ENCODE measurements at places on chromosomes 5 and 9.
A peak's percentile ranks its signal among the peaks of the same experiment; 100 is the strongest.

DNA sequence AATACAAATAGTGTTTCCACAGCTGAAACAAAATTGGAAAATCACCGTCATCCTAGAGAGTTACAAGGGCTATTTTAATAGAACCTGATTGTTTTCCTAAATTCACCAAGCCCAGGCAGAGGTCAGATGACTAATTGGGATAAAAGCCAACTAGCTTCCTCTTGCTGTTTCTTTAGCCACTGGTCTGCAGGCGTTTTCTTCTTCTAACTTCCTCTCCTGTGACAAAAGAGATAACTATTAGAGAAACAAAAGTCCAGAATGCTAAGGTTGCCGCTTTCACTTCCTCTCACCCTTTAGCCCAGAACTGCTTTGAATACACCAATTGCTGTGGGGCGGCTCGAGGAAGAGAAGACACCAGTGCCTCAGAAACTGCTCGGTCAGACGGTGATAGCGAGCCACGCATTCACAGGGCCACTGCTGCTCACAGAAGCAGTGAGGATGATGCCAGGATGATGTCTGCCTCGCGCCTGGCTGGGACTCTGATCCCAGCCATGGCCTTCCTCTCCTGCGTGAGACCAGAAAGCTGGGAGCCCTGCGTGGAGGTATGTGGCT is at the start of gene TLR4:
Gene TLR4, plus strand, starts transcription at position 380 of the 552 bp plus-strand sequence. Its CDS starts 70 bp downstream, at position 450.
- DNase-seq, result peak; percentile 89

DNA sequence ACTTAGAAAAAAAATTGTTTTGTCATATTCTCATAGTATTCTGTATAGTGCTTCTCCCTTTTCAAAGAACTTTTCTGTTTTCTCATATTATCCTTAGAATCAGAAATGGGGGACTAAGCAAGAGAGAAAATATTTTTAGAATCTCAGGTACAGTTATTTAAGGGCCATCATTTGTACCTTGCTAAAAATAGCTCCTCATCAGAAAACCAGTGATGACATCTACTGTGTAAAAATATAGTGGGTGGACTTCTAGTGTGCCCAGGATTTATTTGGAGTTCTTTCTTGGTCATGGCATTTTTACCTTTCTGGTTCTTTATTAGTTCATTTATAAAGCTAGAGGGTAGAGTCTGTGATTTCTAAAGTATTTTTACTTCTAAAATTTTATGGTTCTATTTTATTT is 82.5 kb downstream of the CSNK1G3 start:
- no peak for DNase-seq

DNA sequence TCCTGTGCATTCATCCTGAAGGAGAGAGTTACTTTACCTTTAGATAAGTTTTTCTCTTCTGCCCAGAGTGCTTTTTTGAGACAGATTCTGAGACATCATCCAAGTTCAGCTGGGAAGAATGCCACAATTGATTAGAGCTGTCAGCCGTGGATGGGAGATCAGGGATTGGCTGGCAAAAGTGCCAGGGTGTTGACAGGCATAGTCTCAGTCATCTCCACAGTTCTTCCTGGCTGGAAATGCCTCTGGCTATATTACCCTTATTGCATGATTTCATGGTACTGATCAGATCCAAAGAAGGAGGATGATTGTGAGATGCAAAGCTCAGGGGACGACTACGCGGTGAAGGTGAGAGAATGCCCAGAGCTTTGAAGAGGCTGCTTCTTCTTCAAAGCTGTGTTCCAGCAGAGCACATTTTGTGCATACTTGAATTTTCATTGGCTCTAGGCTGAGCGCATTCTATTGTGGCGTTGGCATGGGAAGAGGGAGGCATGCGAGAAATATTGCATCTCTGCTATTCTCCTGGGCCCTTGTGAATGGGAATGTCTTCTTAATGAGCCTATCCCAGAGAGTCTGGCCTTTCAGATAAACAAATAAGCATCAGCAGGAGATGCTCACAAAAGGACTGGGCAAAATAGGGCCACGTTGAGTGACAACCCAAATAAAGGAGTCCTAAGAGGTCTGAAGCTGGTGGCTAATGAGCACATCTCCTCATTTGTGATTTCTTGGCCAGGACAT is 82.1 kb downstream of the GRIA1 start:
- DNase-seq, result no peak

GRCh38 chr9:18397076-18397475 is 76.9 kb upstream of the ADAMTSL1 start:
- no peak for DNase-seq

DNA sequence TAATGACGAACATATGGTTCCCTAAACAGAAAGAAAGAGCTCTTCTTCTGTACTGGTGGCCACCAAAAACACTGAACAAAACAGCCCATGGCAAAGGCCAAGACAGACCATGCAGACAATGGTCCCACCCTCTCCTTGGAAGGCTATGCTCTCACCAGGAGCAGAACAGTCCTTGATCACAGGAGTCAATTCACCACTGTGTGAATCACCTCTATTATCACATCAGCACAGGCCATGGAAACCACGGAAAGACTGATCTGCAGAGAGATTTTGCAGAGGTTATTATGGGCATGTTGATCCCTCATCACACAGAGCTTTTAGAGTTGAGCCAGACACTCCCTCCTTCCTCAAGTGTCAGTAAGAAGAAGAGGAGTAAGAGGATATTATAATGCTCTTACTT is 134.0 kb upstream of the RASEF start:
- peak; percentile 8 for DNase-seq

- peak; percentile 45 for DNase-seq
These were observed 62.5 kb upstream of the ITGA1 start for GRCh38 chr5:52725065-52725746.
